ENCODE measurements at places on chromosomes 7 and 10.

DNA sequence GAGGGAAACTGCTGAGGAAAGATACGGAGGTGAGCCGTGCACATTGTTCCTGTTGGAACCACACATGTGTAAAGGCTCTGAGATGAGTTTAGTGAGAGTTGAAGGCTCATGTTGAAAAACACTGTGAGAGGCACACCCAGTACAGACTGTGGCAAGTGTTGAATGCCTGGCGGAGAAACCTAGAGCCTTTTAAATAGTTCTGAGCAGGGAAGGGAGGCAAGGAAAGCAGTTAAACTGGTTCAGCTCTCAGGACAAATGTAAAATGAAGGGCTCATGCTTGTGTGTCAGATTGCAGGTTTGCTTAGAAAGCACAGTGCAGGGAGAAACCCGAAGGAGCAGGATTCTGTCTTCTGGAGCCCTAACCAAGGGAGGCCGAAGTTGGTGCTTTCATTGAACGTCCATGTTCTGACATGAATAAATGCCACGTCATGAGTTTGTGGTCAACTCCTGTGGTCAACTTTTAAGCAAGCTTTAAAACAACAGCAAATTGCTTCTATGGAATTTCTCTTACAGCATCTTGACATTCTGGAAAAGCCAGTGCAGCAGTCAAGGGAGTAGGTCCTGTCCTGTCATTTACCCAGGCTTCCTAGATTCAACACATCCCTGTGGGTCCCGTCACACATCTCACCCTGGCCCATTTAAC, 650.9 kb upstream of the GALNT17 start:
- no peak for DNase-seq

GRCh38 chr10:110433740-110434139, 64.0 kb upstream of the DUSP5 start:
- DNase-seq, result no peak

DNA sequence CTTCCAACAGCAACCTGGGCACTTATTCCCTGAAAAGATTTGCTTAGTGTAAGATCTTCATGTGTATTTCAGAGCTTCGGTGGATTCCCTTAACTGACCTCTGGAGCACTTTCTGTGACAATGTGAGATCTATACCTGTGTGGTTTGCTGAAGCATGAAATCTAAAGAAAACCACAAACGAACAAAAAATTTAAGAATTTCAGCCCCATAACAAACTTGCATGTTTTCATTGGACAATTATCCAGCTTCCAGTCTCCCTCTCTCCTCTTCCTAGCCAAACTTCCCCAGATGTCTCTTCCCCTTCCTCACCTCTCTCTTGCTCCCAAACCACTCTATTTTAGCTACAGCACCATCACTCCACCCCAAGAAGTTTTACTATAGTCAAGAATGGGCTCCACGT, 279.9 kb upstream of the SORCS1 start:
- no peak for DNase-seq

- DNase-seq, result no peak
These were observed 27.4 kb upstream of the INPP5A start for GRCh38 chr10:132510174-132510611.

GRCh38 chr10:29925771-29926692, 133.4 kb downstream of the JCAD start:
- DNase-seq, result no peak

- no peak for DNase-seq
These were observed 245.9 kb upstream of the HGF start for GRCh38 chr7:82015751-82016150.

DNA sequence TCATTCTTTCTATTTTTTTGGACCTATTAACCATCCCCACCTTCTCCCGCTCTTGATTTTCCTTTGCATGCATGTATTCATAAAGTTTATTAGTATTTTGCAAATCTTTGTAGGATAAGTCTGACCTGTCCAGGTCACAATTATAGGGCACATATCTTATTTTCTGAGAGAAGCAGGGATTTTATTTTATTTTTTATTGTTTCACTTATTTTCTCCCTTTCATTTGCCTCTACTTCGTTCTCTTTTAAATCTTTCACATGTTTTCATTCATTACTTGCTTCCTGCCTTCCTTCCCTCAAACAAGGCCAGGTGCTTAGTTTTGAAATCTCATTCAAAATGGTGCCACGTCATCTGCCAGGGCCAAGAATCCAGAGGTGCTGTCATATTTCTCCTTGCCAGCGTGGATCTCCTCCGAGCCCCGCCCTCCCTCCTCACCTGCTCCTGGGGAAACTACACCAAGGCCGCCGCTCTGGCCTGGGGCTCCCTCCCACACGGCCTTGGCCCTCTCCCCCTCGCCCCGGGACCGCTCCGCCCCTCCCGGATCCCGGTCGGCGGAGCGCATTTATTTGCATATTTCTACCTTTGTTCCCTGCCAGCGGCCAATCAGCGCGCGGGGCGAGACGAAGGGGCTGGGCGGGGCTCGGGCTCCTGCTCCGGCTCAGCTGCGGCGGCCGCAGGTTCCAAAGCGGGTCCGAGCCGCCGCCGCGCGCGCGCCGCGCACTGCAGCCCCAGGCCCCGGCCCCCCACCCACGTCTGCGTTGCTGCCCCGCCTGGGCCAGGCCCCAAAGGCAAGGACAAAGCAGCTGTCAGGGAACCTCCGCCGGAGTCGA, at the start of gene TSPAN13:
TSPAN13 (plus strand) TSS at position 654 of the 830 bp plus-strand sequence. CDS start 213 bp downstream, outside the sequence.
- peak; percentile 96 for DNase-seq

All from NCI-H345 (cell line).